ENCODE measurements at places on chromosomes 3 and 15.

DNA sequence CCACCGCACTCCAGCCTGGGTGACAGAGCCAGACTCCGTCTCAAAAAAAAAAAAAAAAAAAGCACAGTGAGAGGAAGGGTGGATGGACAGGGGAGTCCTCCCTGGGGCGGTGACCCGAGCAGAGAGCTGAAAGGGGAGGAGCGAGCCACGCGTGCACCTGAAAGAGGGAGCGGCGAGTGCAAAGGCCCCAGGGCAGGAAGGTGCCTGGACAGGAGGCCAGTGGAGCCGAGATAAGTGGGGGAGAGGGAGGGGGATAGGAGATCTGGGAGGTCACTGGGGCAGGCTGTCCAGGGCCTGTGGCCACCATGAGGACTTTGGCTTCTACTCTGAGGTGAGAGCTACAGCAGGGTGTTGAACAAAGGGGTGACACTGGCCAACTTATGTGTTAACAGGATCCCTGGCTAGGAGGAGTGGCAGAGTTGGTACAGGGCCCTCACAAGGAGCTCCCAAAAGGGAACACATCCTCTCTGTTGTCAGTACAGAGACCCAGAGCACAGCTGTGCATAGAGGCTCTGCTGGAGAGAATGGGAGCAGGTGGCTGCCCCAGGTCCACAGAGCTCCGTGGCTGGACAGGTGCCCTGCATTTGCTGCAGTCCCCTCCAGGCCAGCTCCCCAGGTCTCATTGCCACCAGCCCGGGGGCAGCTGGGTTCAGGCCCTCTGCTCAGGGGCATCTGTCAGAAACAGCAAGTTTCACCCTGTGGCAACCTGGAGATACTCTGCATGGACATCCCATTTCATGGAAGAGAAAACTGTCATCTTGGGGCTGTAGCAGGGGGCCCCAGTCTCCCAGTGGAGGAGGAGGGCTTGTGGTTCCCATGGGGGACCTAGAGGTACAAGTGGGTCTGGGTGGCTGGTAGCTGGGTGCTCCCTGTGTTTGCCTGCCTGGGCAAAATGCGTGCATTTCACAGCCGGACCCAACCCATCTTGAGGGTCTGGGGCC, 28.5 kb downstream of the FBLN2 start:
- DNase-seq = no peak

DNA sequence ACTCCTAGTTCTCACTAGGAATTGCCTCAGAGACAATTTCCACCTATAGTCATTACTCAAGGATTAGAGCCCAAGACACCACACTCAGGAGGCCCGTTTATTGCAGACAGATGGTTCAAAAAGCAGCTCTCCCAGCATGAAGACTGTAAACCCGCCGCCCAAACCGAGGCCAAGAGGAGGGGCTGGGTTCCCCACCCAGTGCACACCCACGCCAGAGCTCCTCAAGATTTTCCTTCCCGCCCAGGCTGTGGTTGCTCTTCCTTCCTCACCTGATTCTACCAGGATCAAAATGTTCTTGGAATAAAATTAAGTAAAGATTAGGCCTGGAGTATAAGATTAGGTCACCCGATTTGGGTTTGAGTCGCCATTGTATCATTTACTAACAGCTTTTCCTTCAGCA, 364.4 kb downstream of the MECOM start:
- DNase-seq = no peak

DNA sequence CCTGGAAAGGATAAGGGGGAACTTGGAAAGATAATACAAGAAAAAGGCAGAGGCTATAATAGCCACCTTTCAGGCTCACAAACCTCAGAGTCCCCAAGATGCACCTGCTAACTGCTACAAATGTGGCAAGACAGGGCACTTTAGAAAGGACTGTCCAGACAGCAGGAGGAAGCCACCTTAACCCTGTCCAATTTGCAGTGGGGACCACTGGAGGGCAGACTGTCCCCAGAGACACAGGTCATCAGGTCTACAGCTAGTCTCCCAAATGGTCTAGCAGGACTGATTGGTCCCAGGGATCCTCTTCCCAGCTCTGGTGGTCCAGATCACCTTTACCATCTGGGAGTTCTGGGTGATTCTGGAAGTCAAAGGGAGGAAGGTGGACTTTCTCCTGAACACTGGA, 882.5 kb upstream of the GBE1 start:
- DNase-seq = no peak

GRCh38 chr3:160127308-160127707, 97.9 kb upstream of the C3orf80 start:
- DNase-seq = no peak

DNA sequence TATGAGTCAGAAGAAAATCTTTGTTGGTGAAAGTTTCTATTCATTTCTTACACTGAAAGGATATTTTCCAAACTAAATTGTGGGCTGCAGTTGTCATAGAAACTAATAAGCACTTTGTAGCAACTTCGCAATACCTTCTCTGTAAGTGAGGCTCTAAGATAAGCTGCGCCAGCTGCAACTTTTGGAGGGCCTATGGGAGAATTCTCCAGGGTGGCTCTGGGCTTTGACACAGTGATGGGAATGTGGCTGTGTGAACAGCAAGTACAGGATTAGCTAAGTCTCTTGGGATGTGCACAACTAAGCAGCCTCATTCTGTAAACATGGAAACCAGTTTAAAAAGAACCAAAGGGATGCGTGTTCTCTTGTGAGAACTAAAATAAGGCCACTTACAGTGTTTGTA, 124.6 kb upstream of the SGO1 start:
- DNase-seq = no peak

DNA sequence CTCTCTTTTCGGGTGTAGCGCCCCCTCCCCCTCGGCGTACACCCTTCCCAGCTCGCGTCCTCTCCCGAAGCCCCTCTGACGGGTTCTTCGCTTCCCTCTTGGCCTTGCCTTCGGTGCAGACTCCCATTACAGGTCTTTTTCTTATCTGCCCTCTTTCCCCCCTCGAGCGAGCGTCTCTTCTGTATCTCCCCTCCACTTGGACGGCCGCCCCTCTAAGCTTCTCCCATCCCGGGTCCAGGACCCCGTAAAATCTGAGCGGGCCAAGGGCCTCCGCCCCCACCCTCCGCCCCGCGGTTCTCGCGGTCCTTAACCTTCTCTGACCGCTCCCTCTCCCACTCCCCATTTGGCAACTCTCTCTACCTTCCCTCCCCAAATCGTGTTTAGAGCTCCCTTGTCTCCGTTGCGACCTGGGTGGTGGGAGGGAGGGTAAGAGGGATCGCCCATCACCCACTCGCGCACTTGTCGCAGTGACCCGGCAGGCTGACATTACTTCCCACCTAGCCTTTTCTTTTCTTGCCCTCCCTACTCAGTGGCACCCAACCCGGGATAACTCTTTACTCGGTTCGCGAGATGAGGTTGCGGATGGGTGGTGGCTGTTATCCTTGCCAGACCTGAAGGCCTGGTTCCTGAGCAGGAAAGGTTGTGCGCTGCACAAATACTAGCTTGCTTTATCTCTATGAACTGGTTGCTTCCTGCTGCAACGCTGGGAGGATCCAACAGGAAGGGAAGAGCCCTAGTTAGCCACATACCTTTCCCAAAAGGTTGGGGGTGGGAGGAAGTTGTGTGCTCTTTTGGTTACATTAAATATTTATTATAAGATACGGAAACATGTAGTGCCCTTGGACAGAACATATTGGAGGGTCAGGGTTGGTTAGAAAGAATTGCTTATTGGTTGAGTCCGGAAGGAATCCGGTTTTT, 922 bp downstream of the RAB11A start:
- no peak for DNase-seq

GRCh38 chr3:22122567-22122966, 371.6 kb upstream of the ZNF385D start:
- DNase-seq = no peak

DNA sequence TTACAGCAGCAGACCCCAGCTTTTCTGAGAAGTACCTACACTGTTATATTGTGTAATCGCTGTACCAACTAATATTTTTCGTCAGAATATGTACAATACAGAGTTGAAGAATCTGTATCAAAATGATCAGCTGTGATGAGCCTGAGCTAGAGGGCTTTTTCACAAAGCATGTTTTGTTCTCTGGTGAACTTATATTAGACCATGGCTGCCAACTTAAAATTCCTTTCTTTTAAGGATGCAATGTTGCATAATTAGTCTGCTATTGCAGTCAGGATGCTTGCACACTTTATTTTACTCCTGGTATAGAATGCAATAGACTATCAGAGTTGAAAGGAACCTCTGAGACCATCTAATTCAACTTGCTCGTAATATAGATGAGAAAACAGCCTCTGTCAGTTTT, 127.8 kb downstream of the RBMS3 start:
- DNase-seq = no peak

DNA sequence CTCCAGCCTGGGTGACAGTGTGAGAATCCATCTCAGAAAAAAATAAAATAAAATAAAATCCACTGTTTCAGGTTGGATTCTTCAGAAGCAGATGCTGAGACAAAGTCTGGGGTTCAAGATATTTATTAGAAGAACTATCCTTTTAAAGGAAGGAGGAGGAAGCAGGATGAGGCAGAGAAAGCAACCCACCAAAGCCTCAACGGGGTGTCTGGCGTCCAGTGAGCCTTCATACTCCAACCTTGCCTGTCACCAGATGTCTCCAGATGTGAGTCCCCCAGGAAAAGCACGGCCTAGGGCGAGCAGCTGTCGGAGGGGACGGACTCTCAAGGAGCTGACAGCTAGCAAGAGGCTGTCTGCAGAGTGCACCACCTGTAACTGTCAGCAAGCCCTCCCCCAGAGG, 37.3 kb downstream of the MB21D2 start:
- no peak for DNase-seq

GRCh38 chr3:67431887-67432286, 222.5 kb downstream of the SUCLG2 start:
- DNase-seq = no peak

DNA sequence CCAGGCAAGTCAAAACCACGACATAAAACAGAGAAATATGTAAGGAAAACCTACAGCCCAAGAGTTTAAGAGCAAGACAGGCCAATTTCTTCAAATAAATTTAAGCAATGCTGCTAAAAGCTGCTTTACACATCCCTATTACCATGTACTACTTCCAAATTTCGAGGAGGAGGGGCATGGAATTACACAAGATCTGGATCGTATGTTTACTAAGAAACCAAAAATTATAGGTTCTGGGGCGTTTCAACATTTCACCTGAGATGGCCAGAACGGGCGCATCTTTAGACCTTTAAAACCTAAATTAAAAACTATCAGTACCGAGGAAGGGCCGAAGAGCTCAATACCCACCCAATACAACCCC, 664 bp upstream of the NR2C2 start:
- DNase-seq = no peak

Measured in CD4-positive, alpha-beta T cell treated with Interleukin-4 for 4 hours (primary cell).